ENCODE measurements at places on chromosomes 3 and 15.

DNA sequence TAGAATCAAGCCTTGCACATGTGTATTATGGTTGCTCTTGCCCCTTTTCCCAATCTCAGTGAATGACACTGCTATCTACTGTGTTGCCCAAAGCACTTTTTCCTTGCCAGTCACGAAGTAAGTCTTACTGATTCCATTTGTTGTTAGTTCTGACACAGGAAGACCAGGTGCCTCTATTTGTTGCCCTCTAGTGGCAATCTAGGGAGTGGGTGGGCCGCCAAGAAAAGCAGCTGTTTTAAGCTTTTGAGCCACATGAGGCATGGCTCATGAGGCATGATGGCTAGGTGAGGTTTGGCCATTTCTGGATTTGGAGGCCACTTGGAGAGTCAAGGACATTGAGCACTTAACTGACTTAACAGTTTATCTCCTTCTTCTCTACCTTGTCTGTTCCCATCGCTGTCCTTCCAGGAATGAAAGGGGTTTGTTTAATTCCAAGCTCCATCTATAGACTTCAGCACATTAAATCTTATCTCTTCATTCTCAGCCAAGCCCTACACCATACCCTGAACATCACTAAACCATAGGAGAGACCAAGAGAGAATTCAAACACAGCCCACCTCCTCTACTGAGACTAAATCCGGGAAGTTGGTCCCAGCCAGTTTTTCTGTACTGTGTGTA, 103.1 kb downstream of the HCN4 start:
- DNase-seq = peak; percentile 14

GRCh38 chr15:73005032-73005431, 47.2 kb upstream of the NEO1 start:
- no peak for DNase-seq

GRCh38 chr15:63291507-63291906, 14.1 kb downstream of the APH1B start:
- no peak for DNase-seq

- DNase-seq = no peak
Measured at GRCh38 chr3:96480881-96481280, 333.5 kb upstream of the EPHA6 start.

- no peak for DNase-seq
Measured at GRCh38 chr3:34183611-34184340, 385.3 kb downstream of the PDCD6IP start.

- DNase-seq = no peak
Measured at GRCh38 chr3:152497457-152497856, 228.7 kb downstream of the MBNL1 start.

All from activated CD8-positive, alpha-beta memory T cell treated with anti-CD3 and anti-CD28 coated beads for 4 hours (primary cell).